GM12891 (cell line): ENCODE measurements at places on chromosomes 11 and 22.

DNA sequence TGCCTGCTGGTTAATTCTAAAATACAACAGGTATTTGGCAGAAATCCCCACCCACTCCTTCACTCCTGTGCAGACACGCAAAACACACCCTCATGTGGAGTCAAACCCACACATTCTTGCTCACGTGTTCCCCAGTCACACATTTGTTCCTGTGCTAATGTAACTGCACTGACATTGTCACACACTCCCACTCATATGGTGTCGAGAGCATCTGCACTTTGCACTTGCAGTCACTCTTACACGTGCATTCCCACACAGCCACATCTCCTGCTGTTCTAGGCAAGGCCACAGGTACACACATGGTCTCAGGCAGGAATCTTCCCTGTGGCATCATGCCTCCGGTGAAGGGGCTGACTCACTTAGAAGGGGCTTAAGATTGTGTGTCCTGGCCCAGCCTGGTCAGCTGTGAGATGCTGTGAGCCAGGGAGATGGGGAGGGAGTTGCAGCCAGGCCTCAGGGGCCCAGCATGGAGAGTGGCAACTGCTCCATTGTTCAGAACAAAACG, 395.0 kb downstream of the TENM4 start:
- no peak for DNase-seq

DNA sequence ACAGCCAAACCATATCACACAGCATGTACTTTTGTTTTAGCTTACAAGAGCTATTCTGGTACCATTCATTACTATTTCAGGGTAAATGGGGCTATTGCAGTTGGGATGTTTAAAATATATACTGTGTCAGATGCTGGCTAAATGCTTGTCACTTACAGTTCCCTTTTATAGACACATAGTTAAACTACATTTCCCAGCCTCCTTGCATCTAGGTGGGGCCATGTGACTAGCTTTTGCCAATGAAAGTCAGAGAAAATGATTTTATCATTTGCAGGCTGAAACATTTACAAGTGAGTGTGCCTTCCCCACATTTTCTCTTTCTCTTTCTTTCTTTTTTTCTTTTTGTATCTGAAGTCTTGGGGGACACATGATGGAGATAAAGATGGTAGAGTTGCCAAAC, 7.8 kb upstream of the IFTAP start:
- DNase-seq: no peak

DNA sequence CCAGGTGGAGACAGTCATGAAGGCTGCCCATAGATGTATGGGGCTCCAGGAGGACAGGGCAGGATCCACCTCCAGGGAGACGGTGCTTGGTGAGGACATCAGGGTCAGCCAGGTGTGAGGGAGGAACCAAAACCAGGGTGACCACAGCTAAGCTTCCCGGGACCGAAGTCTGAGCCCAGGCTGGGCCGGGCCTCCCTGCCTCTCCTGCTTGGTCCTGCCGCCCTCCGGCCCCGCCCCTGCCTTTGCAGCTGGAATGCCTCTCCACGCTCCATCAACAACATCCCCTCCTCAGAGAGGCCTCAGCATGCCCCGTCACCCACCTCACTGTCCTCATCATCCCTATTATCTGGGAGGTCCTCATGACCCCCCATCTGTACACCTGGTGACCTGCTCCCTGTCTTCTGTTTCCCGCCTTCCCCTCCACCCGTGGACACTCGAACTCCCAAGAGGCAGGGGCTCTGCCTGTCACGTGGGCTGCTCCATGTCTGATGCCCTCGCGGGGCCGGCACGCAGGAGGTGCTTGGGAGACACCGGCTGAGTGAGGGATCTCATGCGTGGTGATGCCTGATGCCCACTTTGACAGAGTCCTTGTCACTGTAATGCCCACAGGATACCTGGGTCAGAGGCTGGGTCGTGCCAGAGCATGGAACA, 59.4 kb downstream of the RTL6 start:
- DNase-seq: no peak

GRCh38 chr22:42170946-42171345, 40.3 kb upstream of the CYP2D6 start:
- DNase-seq: no peak

- DNase-seq: no peak
Observed at GRCh38 chr11:121930004-121930965, 185.7 kb downstream of the BLID start.

- no peak for DNase-seq
Observed at GRCh38 chr22:45238957-45239680, 1.6 kb downstream of the KIAA0930 start.

DNA sequence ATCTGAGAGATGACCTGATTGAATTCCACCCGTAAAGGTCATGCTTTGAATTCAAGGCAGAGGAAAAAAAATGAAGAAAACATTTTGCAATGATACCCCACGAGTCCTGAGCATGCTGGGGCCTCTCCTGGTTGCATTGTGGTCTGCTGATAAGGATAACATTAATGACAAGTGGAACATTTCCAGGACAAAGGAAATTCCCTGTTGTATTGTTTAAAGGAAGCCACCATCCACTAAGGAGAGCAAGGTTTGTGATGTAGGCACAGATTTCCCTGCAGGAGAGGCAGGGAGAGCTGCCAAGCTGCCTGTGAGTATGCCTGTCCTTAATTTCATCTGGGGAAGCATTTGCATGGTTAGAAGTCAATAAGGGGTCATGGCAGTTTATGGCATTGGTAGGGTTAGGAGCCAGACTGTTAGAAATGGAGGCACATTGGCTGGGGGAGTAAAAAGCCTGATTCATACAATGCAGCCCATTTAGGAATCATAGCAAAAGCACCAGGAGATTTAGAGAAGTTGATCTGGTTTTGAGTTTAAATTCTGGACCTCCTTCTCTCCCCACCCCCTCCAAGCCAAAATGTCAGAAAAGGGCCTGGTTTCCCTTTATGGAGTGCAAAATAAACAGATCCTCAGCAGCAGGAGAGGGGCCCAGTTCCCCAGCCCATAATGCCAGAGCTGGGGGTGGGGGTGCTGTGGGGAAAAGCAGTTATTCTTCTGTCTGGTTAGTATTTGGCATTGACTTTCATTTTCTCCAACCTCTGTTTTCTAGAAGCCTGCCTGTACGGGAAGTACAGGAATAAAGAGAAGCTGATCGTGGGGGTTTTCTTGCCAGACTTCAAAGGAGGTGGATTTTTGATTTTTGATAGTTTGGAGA, 22.1 kb downstream of the FLI1 start:
- no peak for DNase-seq

DNA sequence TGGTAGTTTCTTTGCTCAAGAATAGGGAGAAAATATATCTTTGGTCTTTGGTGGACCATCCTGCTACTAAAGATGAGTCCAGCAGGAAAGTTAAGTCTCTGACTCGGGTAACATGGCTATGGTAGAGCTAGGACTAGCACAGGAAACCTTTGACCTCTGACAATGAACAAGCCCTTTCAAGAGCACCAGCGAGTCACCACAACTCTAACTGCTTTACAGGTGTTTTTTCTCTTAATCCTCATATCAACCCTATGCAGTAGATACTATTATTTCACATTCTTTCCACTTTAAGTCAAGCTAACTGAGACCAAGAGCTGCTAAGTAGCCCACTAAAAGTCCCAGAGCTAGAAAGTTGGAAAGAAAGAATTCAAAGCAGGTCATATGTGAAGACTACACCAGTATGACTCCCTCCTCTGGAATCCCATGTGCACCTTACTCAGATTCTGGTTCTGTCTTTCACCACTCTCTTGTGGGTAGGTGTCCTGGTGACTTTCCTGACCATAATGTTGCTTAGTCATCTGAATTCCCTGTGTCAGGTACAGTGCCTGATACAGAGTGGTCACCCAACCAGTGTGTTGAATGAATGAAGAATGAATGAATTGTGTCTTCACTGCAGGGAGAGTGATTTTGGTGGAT, 53.8 kb upstream of the ME3 start:
- DNase-seq: no peak

- DNase-seq: no peak
Observed at GRCh38 chr11:69837791-69838190, 18.6 kb upstream of the FGF3 start.

GRCh38 chr11:93116641-93117441, 81.0 kb downstream of the SLC36A4 start:
- no peak for DNase-seq

DNA sequence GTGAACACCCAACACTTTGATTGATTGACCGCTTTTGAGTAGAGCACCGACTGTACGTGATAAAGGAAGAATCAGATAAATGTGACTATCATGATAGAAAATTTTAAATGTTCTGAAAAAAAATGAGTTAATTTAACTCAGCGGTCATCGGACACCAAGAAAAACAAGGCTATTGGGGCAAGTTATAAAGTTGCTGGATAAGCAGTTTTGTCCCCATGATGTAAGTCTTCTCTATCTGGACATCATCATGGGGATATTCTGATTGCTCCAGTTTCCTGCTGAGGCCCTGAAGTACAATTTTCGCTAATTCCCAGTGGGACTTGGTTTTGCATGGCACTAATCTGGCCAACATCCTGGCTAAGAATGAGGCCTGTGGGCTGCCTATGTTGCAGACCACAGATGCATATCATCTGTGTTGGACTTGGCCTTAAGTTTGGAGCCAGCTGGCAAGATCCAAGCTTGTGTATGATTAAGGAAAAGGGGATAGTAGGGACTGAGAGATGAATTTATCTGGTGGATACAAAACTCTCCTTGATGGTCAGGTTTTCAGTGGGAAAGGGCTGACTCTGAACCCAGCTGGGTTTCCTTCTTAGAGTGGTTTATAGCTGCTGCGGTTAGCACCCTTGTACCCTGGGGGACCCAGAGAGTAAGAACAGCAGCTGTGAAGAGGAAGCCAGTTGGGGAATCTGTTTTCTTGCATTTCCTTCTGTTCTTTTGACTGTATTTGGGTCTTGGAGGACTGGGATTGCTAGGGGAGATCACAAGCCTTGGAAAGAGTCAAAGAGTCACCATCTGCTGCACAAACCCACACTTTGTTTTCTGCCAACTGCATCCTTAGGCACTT, 118.3 kb downstream of the SEZ6L start:
- no peak for DNase-seq

DNA sequence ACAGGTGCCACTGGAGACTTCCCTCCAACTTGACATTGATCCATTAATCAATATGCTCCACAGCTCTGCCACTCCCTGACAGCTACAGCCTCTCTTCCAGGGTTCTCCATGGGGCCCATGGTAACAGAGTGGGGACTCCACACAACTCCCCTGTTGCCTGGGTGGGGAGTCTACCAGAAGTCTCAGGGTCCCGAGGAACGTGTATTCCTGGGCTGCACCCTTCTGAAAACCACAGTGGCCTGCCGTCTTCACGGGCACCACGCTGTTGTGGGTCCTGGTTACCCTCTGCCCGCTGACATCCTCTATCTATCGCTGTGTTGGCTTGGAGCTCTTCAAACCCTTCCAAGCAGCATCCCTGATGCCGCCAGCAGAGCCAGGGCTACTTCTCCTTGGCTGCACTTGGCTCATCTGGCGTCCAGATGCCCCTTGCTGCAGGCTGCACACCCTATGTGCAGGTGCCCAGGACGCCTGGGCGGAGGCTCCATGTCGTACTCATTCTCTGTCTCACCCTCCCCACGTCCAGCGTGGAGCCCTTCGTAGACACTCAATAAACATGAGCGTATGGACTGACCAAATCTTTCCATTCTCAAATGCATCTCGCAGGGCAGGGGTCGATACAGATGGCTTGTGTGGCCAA, 1341.8 kb downstream of the TBC1D22A start:
- no peak for DNase-seq

GRCh38 chr11:14894657-14895598, 2.9 kb upstream of the CYP2R1 start:
- DNase-seq: no peak

GRCh38 chr22:24463071-24463760, 31.9 kb upstream of the UPB1 start:
- no peak for DNase-seq

DNA sequence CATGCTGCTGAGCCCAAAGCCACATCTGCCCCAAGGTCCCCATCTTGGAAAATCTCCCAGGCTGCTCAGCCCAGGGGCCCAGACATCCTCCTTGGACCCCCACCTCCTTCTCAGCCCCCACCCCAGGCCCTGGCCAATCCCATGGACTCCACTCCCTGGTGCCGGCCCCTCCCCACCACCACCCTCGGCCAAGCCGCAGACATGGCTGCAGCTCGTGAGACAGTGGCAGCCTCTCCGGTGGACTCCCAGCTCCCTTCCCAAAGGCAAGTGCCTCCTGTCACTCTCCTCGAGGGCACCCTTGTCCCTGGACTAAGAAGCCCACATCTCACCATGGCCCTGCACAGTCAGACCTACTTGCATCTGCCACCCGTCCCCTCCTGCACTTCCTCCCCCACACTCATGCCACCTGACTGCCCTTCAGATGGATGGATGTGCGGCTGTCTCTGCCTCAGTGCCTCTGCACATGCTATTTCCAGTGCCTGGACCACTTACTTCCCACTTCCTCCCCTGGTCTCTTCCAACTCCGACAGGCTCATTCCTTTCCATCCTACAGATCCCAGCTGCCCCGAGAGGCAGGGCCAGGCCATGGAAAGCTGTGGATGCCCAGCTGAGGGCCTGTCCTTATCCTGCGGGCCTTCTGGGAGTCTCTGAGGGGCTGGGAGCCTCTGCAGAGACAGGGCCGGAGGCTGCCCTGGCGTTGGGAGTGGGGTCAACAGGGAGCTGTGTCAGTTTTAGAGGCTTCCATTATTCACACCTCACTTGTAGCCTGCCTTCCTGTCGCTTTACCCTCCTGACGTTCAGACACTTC, 25.5 kb upstream of the RFPL3 start:
- no peak for DNase-seq

DNA sequence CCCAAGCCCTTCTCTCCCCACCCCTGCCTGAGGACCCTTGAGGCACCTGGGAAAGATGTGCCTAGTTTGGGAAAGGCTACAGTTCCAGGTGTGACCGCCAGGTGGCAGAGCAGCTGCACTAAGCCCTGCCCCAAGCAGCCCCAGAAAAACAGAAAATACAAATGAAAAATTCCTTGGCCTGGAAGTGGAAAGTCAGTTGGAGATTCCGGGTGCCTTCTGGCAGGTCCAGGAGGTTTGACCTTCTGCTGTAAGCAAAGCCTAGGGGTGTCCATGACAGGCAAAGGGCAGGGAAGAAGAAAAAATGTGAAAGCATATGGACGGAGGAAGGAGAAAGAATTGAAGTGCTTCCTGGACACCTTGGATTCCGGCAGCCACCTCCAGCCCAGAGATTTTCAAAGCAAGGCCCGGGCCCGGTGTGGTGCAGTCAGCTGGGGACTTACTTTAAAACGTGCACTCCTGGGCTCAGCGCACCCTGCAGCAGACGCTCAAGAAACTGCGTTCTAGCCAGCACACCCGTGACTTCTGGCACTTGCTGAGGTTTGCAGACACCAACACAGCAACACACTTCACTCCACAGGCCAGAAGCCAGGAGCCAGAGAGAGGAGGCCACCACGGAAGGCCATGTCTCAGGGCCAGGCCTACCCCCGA, 37.3 kb upstream of the SLC22A12 start:
- peak; percentile 61 for DNase-seq

GRCh38 chr22:47213571-47214230, 451.3 kb downstream of the TBC1D22A start:
- DNase-seq: no peak

DNA sequence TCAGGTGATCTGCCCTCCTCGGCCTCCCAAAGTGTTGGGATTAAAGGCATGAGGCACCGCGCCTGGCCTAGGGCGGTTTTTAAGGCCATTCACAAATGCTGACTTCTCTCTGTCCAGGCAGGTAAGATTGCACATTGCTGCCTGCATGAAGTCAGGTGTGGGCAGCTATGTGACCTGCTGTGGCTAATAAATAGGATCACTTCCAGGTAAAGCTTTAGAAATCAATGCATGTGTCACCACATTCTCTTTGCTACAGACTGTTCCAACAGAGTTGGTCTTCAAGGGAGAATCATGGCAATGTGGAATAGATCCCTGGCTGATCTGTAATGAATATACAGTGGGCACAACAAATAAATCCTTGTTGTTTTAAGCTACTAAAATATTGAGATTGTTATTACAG, 260.3 kb upstream of the PITPNB start:
- DNase-seq: no peak

GRCh38 chr11:7614656-7615055, 58.6 kb downstream of the CYB5R2 start:
- DNase-seq: no peak
